ENCODE measurements at places on chromosomes 5 and 9. TPM values are rescaled to one million over a fixed set of nuclear protein-coding genes. Genes with fewer than 3 reads are reported as not detected.

The MYMK gene
- not detected for total RNA-seq

The COMMD10 gene
- total RNA-seq: 39.4 TPM

The PROB1 gene
- total RNA-seq: 46.3 TPM

DNA sequence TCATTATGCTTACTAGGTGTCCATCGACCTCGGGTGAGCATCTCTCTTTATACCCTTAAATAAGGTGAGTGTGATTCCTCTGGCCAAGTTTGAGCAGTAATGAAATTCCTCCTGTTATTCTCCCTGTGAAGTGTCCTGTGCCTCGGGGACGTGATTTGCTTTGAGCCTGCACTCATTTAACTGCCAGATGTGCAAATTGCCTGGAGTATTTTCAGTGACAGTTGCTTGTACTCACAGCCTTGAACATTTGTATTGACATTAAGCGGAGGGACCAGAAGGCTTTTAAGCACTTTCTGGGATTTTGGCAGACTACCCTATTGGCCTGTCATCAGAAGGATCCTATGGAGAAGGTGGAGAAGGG, 126.9 kb downstream of the DOCK2 start:
- no peak for DNase-seq

The SIT1 gene
- total RNA-seq: not detected

- no peak for DNase-seq
These were observed 173.3 kb upstream of the HMHB1 start for GRCh38 chr5:143638654-143639053.

DNA sequence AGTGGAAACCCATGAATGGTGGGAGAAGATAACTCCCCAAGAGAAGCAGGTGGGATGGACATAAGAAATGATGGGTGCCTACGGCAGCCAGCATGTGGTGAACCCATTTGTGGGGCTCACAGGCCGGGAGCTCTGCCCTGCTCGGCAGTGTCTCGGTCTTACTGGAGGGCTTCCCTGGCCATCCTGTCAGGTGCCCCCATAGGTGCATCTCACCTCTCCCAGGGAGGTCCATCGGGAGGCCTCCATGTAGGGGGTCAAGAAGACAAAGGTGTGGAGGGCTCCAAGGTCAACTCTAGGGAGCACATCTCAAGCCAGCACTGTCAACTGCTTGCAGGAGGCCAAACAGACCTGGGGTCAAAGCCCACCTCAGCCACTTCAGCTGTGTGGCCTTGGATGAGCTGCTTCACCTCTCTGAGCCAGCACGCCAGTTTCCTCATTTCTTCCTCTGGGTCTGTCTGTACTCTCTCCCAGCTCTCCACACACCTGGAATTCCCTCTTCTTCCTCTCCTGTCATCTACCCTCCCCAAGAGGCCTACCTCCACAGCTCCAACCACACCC, 10.5 kb upstream of the ADGRD2 start:
- no peak for DNase-seq

GRCh38 chr5:71492817-71493615, 37.6 kb downstream of the BDP1 start:
- DNase-seq: no peak

The LEAP2 gene
- 1.9 TPM for total RNA-seq

- DNase-seq: no peak
These were observed 15.7 kb downstream of the TTC23L start for GRCh38 chr5:34854459-34855174.

DNA sequence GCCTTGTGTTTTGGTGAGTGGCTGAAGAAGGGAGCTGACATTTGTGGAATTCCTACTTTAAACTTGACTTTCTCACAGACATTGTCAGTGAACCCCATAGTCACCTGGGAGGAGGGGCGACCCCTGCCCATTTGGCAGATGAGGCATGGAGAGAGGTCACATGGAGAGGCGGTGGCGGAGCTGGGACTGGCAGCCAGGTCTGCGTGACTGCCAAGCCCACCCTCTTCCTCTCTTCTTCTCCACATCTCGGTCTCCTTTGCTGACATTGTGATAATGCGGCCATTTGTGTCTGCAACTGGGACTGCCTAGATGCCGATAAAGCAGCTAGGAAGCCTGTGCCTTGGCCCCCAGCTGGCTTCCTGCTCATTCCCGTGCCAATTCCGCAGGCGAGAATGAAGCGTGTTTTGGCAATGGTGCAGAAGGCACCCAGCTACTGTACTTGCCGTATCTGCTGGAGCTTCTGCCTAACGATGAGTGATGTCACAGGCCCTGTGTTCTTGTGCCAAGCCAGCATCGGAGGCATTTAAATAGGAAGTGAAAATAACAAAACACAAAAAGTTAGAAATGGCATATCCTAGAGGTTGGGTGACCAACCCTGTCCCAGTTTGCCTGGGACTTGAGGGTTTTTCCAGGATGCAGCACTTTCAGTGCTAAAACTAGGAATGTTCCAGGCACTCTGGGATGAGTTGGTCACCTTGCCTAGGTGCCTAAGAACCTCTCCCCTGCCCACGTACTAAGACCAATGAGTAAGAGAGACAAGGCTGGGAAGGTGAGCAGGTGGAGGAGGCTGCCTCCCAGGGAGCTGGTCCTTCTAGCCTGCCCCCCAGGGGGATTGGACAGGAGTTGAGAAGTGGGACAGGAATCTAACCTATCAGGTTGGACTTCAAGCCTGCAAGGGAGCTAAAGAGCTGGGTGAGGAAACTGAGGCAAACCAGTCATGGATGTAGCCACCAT, 23.6 kb downstream of the OLFML2A start:
- DNase-seq: peak; percentile 54

All from left ventricle myocardium inferior (tissue), 1 donor.